ENCODE measurements at places on chromosomes 1 and 21.

GRCh38 chr1:221174330-221174993 lies 295.2 kb downstream of the HLX start:
- DNase-seq: peak; percentile 57

DNA sequence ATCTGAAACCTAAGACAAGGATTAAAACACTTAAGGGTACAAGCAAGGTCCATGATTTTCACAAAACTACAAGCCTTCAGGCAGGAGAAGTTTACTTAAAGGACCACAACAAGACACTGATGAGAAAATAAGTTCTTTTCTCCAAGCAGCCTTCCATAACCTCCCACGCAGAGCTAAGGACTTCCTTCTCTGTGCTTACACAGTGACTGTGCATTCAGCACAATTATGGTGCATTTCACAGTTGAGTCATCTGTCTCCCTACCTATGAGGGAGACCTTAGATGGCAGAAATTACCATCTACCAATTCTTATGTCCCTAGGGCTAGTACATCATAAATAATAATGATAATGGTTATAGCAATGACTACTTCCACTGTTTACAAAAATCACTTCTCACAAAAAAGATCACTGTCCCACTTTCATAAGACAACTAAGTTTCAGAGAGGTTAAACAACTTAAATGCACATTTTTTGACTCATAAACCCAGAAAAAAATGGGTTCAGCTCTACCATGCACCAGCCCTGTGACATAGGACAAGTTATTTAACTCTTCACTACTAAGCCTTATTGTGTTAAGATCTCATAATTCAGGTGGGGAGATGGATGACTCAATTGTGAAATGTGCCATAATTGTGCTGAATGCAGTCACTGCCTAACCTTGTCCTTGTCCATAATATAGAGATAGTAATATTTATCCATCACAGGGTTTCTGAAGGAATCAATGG lies 45.3 kb downstream of the TARBP1 start:
- DNase-seq: no peak

- DNase-seq: peak; percentile 77
Observed at GRCh38 chr1:180188091-180188506, 33.4 kb downstream of the QSOX1 start.

- no peak for DNase-seq
Observed at GRCh38 chr1:164950541-164950986, 391.6 kb downstream of the PBX1 start.

GRCh38 chr1:21911205-21912001 lies 25.7 kb downstream of the HSPG2 start:
- DNase-seq: peak; percentile 88

DNA sequence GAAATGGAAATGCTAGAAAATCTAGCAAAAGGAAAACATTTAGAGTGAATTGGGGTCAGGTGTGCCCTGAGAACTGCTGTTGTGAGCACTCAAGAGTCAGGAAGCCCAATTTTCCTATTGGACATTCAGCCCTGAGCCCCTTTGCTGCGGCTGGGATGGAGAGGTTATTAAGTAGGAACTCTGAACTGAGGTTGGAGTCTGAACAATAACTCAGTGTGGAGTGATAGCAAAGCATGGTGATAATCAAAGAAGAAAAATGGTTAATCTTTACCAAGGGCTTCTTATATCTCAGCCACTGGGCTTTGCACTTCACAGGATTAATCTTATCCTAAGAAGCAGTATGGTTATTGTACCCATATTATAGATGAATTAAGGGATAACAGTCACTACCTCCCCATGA lies 52.0 kb downstream of the TMCO4 start:
- no peak for DNase-seq

- DNase-seq: no peak
Observed at GRCh38 chr1:11352816-11353799, 80.1 kb downstream of the UBIAD1 start.

DNA sequence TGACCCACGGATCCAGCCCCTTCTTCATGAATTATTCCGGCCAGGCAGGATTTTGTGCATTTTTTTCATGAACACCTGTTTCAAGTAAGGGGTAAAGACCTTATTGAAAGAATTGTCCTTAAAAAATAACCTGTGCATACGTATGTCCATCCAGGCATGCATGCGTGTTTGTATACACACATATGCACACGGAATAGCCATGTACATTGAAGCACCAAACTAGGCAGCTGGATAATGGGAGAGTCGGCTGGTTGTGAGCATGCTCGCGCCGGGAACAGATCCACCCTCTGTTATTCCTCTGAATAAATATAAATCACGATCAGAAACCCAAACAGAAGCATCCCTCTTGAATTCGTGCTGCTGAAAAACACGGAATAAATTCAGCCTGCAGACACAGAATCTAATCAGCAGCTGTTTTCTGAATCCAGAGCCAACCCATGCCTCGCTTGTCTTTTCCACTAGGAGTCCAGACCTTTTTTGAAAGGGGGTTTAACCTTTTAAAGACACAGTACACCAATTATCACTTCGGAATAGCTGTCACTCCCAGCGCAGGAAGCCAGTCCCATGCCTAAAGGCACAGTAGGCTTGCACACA lies at the start of gene HIVEP3:
TSS of gene HIVEP3 (minus strand) at position 473 of the 594 bp plus-strand sequence.
- peak; percentile 39 for DNase-seq

- DNase-seq: no peak
Observed at GRCh38 chr1:13517193-13517812, 3.5 kb upstream of the LRRC38 start.
